ENCODE measurements at places on chromosomes 7 and 10.

GRCh38 chr7:2274666-2275065, 32.6 kb downstream of the NUDT1 start:
- DNase-seq: no peak

GRCh38 chr10:74558403-74558802, 268.0 kb upstream of the KAT6B start:
- DNase-seq: no peak

GRCh38 chr10:43082087-43082486, 5.2 kb downstream of the RET start:
- DNase-seq: no peak

- no peak for DNase-seq
Measured at GRCh38 chr7:77327067-77327931, 88.8 kb downstream of the GSAP start.

- no peak for DNase-seq
Measured at GRCh38 chr7:47937711-47938573, 10.3 kb downstream of the PKD1L1 start.

- no peak for DNase-seq
Measured at GRCh38 chr7:78015574-78016260, 217.1 kb downstream of the PHTF2 start.

Measured in stimulated activated naive CD8-positive, alpha-beta T cell treated with anti-CD3 and anti-CD28 coated beads, Interleukin-15, amount 100 ng/mL, for 72 hours (primary cell).